Chondrocyte (in vitro differentiated cells): ENCODE measurements at places on chromosomes 1 and 21. TPM values are rescaled to one million over a fixed set of nuclear protein-coding genes. Genes with fewer than 3 reads are reported as not detected.

PKLR gene
- not detected in 3 replicates for total RNA-seq

MFSD2A gene
- total RNA-seq = 1.4 to 2.5 TPM (median 1.8 TPM) in 3 replicates

SPATA6 gene
- 3.1 to 7.3 TPM (median 3.8 TPM) in 3 replicates for total RNA-seq

RHCE gene
- 1.0 to 1.7 TPM (median 1.0 TPM) in 3 replicates for total RNA-seq

DCST2 gene
- 0.30 to 0.36 TPM (median 0.36 TPM) in 3 replicates for total RNA-seq

HCN3 gene
- 4.3 to 4.4 TPM (median 4.4 TPM) in 3 replicates for total RNA-seq

KIAA1614 gene
- 5.3 to 8.4 TPM (median 8.2 TPM) in 3 replicates for total RNA-seq

GNG4 gene
- total RNA-seq = 0.19 to 0.60 TPM (median 0.38 TPM) in 3 replicates

OPTC gene
- total RNA-seq = not detected in 3 replicates

AMY1C gene
- total RNA-seq = not detected in 3 replicates

LAMC2 gene
- total RNA-seq = 13.8 to 20.1 TPM (median 14.5 TPM) in 3 replicates
